ENCODE measurements at places on chromosomes 2 and 18.

DNA sequence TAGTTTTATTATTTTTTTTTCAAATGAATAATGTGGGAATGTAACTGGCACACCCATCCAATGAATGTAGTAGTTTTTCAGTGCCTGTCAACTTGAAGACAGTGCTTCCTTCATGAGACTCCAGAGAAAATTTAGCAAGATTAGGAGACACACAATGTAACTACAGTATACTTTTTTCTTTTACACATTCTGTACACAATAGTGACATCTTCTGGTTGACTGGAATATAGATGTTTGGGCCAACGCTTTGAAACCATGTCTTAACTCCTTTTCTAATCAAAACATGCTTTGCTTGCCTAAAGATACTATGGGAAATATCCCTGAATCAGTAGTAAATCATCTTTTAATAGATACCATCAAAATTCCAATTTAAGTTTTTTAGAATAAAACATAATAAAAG is 229.5 kb upstream of the ZC3H15 start:
- no peak for DNase-seq

- DNase-seq, result no peak
Observed at GRCh38 chr2:49515996-49516782, 361.9 kb upstream of the FSHR start.

DNA sequence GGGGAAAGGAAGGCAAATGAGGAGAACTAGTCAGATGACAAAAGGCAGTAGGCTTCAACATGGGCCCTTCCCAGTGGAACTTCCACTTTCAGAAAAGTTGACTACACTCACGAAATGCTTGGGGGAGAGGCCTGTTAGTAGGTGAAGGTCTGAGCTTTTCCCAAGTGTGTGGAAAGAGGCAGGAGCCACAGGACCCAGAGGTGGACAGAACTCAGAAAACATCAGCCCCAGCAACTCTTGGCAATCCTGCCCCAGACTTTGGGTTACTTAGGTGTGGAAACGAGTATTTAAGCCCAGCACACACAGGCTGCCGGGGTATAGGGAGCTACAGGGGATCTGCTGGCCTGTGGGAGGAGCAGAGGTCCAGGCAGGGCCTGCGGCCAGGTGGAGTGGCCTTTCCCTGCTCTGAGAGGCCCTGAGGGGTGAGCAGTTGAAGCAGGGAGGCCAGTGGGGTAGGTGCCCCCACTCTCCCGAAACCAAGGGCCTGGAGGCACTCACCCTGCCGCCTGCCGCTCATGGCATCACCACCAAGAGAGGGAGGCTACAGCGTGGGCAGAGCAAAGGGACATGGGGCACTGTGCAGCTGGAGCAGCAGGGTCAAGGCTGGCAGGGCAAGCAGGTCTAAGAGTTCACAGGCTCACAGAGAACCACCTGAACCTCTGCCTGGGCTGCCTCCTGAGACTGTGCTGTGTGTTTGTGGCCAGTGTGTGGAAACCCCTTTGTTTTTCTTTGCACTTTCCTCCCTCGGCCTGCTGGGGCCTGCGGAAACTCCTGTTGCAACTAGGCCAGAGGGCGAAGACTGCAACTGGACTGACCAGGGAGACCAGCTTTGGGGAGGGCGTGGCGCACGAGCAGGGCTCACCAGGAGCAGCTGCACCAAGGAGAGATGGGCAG is 130.7 kb upstream of the SERTAD2 start:
- DNase-seq, result no peak

GRCh38 chr18:63882333-63883141 is 5.0 kb upstream of the SERPINB2 start:
- DNase-seq, result no peak

- no peak for DNase-seq
Observed at GRCh38 chr18:24631243-24632025, 171.0 kb downstream of the HRH4 start.

- no peak for DNase-seq
Observed at GRCh38 chr2:109171444-109172334, 42.7 kb downstream of the SH3RF3 start.

- DNase-seq, result no peak
Observed at GRCh38 chr2:143957321-143957720, 562.6 kb downstream of the ZEB2 start.

- DNase-seq, result no peak
Observed at GRCh38 chr2:23381084-23381483, 3.9 kb upstream of the KLHL29 start.

- no peak for DNase-seq
Observed at GRCh38 chr18:77055429-77056300, 76.9 kb downstream of the MBP start.

DNA sequence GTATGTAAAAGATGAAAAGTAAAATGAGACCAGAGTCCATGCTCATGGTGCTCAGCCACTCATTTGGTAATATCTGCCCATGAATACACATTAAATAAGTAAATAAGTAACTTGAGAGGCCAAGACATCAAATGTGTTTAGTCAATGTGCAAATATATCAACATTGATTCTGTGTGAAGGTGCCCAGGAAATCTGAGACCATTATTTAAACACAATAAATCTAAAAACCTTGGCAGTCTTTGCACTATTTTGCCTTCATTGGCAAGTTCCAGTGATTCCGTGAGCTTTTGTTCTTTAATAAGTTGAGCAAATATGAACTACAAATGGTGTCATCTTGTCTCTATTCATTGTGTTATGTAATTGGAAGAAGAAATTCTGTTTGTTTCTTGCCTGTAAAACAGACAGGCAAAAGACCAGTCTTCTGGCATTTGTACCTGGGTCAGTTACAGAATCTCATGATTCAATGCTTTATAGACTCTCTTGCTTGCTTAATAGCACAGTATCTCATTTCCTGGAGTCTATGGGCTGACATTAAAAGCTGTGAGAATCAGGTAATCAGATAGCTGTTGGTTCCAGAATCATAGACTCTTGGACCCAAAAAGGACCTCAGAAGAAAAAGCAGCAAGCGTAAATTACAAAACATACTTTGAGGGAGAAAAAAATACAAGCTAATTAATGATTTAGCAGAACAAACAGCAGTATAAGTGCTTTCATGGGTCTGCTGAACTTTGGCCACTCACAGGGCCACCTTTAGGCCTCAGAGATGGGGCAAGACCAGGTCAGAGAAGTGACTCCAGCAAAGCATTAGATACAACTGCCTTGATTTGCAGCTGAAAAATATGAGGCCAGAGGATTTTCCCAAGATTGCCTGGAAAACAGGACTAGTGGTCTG is 20.0 kb upstream of the SERPINB3 start:
- no peak for DNase-seq

GRCh38 chr2:45009303-45009927 is at the start of gene SIX2:
Gene SIX2, minus strand, starts transcription at chr2:45009452. Its CDS starts 342 bp downstream, at chr2:45009110.
- no peak for DNase-seq

- no peak for DNase-seq
Observed at GRCh38 chr2:235095569-235095968, 143.8 kb downstream of the SH3BP4 start.

DNA sequence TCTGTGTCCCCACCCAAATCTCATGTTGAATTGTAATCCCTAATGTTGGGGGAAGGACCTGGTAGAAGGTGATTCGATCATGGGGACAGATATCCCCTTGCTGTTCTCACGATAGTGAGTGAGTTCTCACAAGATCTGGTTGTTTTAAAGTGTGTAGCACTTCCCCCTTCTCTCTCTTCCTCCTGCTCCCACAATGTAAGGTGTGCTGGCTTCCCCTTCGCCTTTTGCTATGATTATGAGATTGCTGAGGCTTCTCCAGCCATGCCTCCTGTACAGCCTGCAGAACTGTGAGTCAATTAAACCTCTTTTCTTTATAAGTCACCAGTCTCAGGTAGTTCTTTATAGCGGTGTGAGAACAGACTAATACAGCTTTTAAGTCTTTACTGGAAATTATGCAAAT is 193.3 kb upstream of the RBBP8 start:
- DNase-seq, result no peak
